ENCODE measurements at places on chromosomes 2 and 18. TPM values are rescaled to one million over a fixed set of nuclear protein-coding genes. Genes with fewer than 3 reads are reported as not detected.

DNA sequence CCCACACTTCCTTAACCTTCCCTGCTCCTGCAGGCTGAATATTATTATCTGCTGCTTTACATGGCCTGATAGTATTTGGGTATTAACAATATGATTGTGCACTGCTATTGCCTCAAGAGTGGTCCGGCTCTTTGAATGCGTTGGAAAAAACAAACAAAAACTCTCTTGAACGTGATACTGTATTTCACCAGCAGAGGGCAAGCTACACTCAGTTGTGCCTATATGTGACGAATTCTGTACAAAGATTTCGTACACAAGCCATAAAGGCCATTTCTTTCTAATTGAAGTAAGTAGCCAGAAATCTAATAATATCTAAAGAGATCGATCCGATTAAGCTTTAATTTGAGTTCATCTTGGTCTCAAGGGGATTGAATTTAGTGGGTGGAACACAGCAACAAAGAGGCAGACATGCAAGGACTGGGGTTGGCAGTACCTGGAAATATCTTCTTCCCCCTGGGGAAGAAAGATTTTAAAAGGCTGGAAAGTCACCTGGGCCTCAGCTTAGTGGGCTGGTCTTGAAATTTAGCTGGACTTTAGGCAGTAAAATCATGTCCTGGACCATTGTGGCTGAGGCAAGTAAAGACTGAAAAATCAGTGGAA, 49.3 kb upstream of the RAB6D start:
- DNase-seq: peak; percentile 76

The PPP1R1C gene
- 3.5 TPM for polyA plus RNA-seq

- DNase-seq: no peak
Measured at GRCh38 chr2:152623076-152623740, 94.1 kb downstream of the PRPF40A start.

- DNase-seq: no peak
Measured at GRCh38 chr18:62354151-62354550, 29.0 kb downstream of the TNFRSF11A start.

DNA sequence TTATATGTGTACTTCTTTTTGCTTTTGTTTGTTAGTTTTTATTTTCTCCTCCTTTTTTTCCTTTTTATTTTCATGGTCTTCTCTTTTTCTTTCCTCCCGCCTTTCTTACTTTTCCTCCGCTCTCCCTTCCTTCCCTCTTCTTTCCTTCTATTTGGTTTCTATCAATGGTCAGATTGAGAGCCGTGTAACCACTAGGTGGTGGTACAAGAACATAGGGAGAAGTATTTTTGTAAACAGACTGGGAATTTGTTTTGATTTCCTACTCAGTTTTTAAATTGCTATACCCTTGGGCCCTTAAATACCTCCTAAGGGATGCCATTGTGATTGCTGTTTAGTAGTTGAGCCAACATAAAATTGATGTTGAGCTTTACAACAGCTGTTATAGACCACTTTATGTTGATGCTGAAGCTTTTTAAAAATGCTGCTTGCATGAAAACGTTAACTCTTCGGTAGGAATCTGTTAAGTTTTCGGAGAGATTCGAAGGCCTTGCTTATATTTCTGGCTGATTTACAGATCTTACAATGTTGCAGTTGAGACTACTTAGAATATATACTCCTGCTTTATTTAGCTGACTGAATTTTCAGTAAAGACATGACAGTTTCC, 124.2 kb downstream of the UBE2E3 start:
- DNase-seq: peak; percentile 64

Data from left kidney (tissue), 8 donors.